ENCODE measurements at places on chromosomes 7 and 10.

DNA sequence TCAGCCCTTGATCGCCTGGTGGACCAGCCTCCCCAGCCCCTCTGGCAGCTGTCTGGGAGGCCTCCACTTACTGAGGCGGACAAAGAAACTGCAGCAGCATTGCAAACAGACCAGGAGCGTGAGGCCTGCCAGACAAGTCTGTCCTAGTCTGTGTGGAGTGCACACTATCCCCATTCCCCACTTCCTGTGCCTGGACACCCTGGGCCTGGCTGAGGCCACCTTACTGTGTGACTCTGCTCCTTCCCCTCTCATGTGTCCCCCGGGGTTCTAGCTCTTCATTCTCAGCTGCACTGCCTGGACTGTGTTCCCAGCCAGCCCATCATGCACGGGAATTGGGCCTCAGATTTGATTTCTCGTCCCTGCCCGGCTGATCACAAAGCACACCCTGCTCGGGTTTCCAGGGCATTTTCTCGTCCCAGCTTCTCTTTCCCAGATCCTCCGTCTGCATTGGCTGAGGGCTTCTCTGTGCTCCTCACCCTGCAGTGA is 16.7 kb upstream of the C10orf90 start:
- DNase-seq = no peak

- no peak for DNase-seq
These were observed 6.3 kb downstream of the RSBN1L start for GRCh38 chr7:77702513-77702912.

DNA sequence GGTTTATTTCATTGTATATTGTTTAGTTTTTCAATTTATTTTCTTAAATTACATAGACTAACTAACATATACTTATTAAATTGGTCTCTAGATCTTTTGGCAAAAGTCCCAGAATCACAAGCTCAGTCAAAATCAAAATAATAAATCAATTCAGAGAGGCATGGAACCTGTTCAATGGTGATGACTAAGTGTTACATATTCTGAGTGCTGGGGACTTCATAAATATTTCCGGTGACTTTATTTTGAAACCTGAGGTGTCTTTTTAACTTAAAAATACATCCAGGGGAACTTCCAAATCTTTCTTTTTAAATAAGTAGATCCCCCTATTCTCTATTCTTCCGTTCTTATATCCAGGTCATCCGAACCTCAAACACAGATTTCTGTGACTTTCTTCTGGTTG is 89.6 kb upstream of the ZNF804B start:
- DNase-seq = no peak

GRCh38 chr7:101450064-101450463 is 87.4 kb downstream of the COL26A1 start:
- DNase-seq = no peak

DNA sequence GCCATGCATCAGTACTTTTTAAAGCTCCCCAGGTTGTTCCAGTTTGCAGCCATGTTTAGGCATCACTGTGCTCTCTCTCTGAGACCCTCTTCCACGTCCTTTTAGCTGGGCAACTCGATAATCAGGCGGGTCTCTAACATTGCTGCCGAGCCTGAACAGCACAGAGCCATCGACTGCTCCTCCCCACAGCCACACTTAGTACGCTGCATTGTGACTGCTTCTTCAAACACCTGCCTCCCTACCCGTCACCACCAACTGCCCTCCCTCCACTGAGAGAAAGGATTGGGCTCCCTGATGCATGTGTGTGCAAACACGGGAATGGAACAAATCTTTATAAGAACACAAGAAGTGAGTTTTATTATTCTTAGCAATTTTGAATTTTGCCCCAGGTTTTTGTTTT is 11.4 kb upstream of the TACR2 start:
- no peak for DNase-seq

GRCh38 chr7:150937848-150938561 is 40.1 kb downstream of the KCNH2 start:
- no peak for DNase-seq

- DNase-seq = no peak
These were observed 23.8 kb downstream of the ELN start for GRCh38 chr7:74051629-74052410.

DNA sequence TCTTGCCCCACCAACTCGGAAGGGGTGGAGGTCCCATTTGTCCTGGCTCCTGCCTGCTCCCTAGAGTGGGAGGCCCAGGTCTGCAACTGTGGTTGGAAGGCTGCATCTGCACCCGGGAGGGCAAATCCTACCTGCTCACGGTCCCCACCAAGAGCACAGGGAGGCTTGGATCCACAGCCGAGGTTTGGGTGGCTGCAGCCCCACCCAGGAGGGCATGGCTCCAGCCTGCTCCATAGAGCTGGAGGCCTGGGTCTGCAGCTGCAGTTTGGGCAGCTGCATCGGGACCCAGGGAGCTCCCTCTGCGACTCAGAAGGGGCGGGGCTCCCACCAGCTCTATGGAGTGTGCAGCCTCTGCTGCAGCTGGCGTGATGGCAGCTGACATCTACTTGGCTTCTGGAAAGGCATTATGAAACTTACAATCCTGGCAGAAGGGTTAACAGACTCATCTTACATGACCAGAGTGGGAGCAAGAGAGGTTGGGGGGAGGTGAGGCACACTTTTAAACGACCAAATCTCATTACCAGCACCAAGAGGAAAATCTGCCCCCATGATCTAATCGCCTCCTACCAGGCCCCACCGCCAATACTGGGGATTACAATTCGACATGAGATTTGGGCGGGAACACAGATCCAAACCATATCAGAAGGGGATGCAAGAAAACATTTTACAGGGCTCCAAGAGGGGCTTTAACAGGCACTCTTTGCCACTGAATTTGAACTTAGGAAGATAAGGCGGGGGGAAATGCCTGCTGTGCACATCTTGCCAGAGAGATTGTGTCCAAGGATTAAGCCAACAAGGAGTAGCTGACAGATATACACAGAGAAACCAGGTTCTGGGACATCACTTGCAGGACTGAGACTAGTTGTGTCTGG is 8.2 kb upstream of the BLVRA start:
- DNase-seq = no peak

- DNase-seq = no peak
These were observed 4.9 kb upstream of the SCD start for GRCh38 chr10:100341953-100342626.

DNA sequence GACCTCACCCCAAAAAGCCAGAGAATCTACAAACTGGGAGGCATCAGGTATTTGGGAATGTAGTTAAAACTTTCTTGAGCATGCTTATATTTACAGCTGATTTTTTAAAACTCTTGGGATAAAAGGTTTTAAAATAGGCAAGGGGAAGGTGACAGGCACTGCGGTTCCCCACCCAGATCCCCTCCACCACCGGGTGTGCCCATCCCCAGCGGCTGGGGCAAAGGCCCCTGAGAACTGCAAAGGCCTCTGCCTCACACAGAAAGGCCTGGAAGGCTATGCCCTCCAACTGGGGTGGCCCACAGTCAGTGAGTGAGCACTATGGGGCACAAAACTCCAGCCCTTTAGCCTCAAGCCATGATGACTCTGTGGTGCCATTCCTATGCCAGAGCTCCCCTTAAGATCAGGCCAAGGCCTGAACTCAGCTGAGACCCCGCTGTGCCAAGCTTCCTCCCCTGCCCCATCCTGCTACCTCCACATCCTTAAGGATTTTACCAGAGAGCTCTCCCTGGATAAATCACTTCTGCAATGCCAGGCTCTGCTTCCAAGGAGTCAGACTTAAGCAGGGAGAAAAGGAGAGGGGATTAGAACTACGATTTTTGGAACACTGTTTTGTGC is 299.1 kb downstream of the GRID1 start:
- DNase-seq = no peak

DNA sequence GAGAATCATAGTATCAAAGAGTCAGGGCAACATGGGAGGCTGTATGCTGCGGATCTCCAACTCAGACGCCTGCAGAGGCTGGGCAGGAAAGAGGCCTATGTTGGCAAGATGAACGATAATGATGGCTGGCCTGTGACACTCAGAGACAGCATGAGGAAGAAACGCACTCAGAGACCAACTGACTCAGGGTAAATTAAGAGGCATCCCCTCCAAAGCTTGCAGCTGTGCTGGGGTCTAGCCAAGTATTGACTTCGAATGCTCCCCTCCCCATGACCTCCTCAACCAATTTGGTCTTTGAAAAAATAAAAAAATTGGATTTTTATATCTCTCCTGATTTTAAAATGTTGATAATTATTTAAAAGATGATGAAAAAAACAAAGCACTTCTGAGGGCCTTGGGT is 718.9 kb downstream of the GRID1 start:
- DNase-seq = no peak

- DNase-seq = no peak
These were observed 33.2 kb upstream of the TPK1 start for GRCh38 chr7:144869082-144869481.

- DNase-seq = no peak
These were observed 2.2 kb upstream of the ABHD11 start for GRCh38 chr7:73740771-73741170.

GRCh38 chr10:89392974-89393373 is 551 bp downstream of the IFIT1 start:
- DNase-seq = no peak

DNA sequence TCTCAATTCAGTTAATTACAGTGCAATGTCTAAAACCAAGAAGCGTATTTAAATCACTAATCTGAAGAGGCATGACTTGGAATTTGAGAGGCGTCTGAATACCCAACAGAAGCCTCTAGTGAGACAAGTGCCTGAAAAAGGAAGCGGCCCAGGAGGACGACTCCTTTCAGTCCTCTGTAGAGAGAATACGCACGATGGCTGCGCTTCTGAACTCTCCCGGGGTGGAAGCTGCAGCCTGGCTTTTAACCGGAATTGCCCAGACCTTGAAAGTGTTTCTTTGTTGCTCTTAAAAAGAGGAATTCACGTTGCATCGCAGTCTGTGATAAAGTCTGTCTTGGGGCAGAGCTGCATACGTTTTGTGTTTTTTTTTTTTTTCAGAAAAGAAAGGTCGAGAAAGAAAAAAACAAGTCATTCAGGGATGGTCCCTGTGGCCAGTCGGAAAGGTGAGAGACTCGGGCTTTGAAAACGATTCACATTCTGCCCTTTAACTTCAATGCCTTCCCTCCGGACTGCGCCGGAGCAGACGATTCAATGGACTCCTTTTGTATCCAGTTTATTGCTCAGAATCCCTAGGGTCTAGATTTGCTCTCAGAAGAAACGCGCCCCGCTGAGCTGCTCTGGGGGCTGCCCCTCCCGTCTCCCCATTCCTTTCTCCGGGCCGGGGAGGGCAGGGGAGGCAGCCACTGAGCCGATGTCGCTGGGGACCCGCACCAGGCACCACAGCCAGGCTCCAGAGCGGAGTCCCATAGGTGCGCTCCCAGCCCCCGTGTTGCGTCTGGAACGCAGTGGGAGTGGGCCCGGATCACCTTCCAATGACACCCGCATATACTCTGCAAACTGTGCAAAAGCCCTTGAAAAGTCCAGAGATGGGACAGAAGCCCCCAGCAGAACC is 994 bp upstream of the PTF1A start:
- no peak for DNase-seq

DNA sequence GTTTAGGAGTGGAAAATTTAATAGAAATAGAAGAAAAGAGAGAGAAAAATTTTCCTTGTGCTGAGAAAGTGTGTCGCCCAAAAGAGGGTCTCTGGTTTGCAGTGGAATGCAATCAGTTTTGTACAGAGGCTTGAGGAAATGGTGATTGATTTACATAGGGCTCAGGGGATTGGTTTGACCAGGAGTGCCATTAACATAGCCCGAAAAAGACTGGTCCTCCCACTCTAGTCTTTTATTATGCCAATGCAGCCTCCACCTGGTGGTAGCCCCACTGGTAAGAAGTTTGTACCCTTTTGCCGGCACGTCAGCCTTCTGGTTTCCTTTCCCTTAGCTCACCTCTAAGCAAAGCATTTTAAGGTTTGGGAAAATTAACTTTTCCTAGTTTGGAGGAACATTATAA is 885.3 kb downstream of the XPNPEP1 start:
- no peak for DNase-seq

- no peak for DNase-seq
These were observed 122.9 kb upstream of the MYO3A start for GRCh38 chr10:25811052-25811685.

DNA sequence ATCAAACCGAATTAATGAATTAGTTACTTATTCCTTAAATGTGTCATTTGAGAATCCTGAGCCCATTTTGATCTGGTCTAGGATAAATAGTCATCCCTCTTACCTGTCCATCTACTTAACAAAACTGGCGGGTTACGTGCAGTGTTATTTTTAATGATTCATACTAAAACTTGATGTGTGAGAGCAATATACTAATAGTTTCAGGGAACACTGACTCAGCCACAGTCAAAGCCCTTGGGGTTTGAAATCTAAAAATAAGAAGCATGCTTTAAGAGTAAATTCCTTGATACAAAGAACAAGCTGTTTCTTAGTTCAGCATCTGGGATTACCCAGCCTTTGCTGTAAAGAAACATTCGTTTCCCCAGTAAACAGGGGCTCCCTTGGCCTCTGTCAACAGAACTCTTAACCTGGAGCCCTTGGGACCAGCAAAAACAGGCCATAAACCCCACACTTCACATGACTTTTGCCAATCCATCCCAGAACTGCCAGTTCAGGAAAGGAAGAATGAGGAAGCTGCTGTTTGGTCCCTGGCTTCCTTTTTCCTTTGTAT is 370.6 kb upstream of the IGFBP3 start:
- DNase-seq = no peak

GRCh38 chr7:5797716-5798115 is 16.3 kb upstream of the RNF216 start:
- no peak for DNase-seq

GRCh38 chr10:126094537-126094936 is 198.2 kb downstream of the FANK1 start:
- no peak for DNase-seq

DNA sequence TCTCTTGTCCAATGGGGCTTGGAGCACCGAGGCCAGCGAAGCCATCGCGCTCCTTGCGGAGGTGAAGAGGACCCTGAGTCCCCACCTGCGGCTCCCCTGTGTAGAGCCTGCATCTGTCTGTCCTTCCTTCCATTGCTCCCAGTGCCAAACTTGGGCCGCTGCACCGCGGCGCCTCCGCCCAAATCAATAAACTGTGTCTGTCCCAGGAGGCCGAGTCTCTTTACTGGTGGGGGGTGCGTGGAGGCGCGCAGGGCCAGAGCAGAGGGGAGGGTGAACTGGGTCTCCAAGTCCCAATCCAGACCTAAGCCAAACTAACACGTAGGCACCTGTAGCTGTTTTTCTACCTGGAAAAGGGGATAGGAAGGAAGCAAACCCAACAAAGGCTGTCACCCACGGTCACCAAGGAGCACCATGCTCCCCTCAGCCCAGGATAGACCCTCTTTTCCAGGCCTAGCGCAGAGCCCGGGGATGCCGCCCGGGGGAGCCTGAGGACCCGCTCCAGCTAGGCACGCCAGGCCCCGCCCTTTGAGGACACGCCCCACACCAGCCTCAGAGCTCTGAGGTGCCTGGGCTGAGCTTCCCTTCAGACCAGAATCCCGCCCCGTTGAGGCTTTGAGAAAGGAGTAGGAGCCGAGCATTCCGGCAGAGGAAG is 1.2 kb upstream of the CHAT start:
- DNase-seq = no peak

GRCh38 chr10:54667136-54667535 is 133.9 kb downstream of the PCDH15 start:
- DNase-seq = no peak

- DNase-seq = no peak
These were observed 91.0 kb upstream of the STRIP2 start for GRCh38 chr7:129343099-129343700.

Measured in Right ventricle myocardium inferior (tissue), 1 donor.